ELR (cell line): ENCODE measurements at places on chromosomes 3 and 15.

DNA sequence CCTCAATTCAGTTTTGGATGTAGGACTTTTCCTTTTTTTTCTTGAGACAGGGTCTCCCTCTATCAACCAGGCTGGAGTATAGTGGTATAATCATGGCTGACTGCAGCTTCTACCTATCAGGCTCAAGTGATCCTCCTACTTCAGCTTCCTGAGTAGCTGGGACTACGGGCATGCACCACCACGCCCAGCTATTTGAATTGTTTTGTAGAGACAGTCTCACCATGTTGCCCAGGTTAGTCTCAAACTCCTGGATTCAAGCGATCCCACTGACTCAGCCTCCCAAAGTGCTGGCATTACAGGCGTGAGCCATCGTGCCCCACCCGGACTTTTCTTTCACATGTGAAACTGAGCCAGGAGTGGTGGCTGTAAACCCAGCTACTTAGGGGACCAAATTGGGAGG lies 3.5 kb downstream of the RNU5B-1 start:
- DNase-seq, result no peak

- DNase-seq, result no peak
Observed at GRCh38 chr3:34022147-34022546, 223.7 kb downstream of the PDCD6IP start.

DNA sequence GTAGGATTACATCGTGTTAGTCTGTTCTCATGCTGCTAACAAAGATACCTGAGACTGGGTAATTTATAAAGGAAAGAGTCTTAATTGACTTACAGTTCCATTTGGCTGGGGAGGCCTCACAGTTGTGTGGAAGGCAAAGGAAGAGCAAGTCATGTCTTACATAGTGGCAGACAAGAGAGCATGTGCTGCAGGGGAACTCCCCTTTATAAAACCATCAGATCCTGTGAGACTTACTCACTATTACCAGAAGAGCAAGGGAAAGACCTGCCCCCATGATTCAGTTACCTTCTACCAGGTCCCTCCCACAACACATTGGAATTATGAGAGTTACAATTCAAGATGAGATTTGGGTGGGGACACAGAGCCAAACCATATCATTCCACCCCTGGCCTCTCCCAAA lies 3.4 kb downstream of the SLC25A26 start:
- peak; percentile 13 for DNase-seq

DNA sequence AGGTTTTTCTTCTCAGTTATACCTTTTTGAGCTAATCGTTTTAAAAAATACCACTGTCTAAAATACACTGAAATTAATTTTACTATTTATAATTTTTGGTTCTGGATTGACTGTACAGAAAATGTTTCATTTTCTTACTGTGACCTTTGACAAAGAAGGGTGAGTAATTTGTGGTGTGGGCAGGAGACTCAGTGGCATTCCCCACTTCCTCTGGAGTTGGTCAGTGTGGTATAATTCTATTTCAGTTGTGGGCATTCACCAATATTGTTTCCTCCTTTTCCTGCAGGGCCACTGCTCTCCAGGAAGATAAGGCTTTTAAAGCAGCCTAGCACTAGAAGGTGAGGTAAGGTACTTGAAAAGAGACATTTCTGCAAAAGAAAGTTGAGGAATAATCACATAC lies 6.5 kb downstream of the DAG1 start:
- peak; percentile 61 for DNase-seq

GRCh38 chr15:100502651-100503050 lies 26.1 kb downstream of the CERS3 start:
- no peak for DNase-seq

DNA sequence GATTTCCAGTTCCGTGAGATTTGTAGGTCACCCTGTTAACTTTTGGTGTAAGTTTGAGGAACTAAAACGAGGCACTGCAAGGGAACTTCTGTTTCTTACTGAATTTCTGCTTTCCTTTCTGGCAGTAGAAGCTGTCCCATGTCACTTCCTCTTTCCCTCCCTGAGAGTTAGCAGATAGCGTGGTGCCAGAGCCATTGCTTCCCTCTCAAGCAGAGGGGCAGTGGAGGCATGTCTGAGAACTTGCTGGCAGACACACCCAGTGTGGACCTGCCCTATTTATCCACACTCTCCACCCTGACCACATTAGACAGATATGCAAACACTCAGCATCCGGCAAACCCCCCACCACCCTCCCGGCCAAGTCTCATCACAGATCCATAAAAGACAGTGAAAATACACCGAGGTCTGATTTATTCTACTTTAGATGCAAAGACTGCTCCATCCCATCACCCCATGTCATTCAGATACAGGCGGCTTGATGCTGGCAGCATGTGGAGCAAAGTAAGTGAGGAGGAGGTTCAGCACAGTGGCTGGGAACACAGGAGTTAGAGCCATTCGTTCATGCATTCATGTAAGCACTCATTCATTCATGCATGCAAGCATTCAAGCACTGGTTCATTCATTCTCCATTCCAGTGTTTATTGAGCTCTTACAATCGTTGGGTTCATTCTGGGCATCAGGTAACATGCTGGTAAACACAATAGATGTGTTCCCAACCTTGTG lies 324.7 kb downstream of the SHQ1 start:
- DNase-seq, result no peak

- DNase-seq, result no peak
Observed at GRCh38 chr3:173943264-173943663, 545.7 kb downstream of the NLGN1 start.
